ENCODE measurements at places on chromosomes 6 and 20. TPM values are rescaled to one million over a fixed set of nuclear protein-coding genes. Genes with fewer than 3 reads are reported as not detected.

The SOX18 gene
- total RNA-seq, result 43.2 TPM

DNA sequence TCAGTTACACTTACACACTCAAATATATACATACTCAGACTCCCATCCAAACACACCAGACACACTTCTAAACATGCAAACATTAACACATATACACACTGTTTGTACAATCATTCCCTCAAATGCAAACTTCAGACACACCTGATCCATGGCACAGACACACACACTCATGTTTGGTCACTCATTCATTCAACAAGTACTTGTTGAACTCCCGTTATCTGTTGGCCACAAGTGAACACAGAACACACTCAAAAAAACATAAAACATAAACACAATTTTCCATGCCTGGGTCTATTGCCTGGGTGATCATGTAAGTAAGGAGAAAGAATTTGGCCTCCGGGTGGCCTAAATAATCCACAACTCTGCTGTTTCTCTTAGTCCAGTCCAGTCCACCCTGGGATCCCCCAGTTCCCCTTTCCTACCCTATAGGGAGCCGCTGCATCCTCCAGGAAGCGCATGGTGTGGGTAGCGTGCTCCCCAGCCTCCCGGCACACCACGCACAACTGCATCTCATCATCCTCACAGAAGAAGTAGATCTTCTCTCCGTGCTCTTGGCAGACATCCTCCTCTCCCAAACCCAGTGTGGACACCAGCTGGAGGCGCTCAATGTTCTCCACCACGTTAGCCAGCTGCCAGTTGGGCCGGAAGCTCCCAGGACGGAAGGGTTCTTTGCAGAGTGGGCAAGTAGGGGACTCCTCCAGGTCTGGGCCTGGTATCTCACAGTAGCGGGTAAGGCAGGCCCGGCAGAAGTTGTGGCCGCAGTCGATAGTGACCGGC, 815 bp downstream of the TRIM10 start:
- DNase-seq, result no peak

The CLIC5 gene
- total RNA-seq, result 9.2 TPM

- no peak for DNase-seq
Observed at GRCh38 chr20:1652960-1653359, 4.6 kb downstream of the SIRPG start.

GRCh38 chr6:11473008-11473740, 64.4 kb upstream of the TMEM170B start:
- DNase-seq, result no peak

The MYBL2 gene
- total RNA-seq, result 0.84 TPM

- DNase-seq, result no peak
Observed at GRCh38 chr6:30481211-30481964, 7.9 kb upstream of the HLA-E start.

DNA sequence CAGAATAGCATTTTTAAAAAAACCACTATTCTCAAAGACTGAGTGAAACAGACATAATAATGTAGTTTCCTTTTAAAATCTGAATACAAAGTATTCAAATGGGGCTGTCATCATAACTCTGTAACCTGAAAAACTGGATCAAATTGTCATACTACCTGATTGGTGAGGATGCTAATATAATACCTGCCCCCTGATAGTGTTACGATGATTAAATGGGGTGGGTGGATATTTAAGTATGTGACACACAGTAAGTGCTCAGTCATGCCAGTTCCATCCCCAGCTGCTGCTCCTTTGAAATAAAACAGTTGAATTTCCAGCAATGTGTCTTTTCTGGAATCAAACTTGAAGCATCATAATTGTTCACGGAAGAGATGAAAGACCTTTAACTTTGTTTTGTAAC, 8.9 kb downstream of the HTR1B start:
- no peak for DNase-seq

- DNase-seq, result peak; percentile 94
Observed at GRCh38 chr20:32155017-32155981, 45.8 kb downstream of the TM9SF4 start.

- no peak for DNase-seq
Observed at GRCh38 chr6:20095436-20095835, 116.8 kb downstream of the MBOAT1 start.

The ARMH2 gene
- total RNA-seq, result not detected

GRCh38 chr6:98047164-98047563, 764.1 kb upstream of the MMS22L start:
- no peak for DNase-seq

- no peak for DNase-seq
Observed at GRCh38 chr20:21500599-21500998, 13.3 kb downstream of the NKX2-2 start.

DNA sequence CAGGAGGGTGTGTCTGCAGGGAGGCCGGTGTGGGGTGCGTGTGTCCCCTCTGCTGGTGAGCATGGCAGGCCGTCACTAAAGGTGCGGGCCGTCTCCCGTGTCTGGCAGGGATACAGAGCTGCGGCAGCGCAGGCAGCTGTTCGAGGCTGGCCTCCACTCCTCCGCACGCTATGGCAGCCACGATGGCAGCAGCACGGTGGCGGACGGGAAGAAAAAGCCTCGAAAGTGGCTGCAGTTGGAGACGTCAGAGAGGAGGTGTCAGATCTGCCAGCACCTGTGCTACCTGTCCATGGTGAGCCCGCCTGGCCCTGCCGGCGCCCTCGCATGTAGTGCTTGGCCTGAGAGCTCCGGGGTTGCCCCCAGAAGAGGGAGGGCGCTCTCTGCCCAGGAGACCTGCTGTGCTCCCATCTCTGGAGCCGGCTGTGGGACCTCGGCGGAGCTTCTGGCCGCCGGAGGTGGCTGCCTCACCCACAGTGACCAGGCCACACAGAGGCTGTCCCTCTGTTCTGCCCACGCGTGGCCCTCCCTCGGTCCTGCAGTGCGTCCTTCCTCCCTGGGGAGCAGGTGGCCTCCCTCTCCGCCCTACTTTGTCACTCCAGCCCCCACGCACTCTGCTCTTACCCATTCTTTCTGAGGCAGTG, 149.6 kb downstream of the DTNBP1 start:
- DNase-seq, result no peak

DNA sequence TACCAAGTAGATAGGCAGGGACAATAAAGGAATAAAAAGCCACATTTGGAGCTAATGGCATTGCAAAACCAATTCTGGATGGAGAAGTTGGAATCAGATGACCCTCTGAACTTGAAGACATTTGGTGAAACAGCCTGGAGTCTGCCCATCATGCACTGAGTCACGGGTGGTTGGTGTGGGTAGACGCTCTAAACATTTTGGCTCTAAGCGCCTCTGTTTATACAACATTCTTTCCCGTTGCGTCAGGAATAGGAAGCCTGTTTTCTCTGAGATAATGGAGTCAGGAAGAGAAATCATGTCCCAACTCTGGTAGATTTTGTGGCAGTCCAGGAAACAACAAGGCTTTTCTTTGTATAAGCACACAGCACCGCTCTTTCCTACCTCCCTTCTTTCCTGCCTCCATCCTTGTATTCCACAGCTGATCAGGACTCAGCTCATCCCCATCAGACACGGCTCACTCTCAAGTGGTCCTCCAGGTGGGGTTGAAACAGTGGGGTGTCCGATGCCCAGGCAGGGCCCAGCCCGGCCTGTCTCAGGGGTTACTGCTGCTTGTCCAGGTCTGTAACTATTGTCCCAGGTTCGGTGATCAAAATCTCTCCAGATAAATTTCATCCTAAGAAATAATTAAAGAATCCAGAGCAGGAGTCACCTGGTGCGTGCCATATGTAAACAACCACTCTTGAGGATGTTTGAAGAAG, 12.1 kb upstream of the RAMACL start:
- DNase-seq, result no peak

DNA sequence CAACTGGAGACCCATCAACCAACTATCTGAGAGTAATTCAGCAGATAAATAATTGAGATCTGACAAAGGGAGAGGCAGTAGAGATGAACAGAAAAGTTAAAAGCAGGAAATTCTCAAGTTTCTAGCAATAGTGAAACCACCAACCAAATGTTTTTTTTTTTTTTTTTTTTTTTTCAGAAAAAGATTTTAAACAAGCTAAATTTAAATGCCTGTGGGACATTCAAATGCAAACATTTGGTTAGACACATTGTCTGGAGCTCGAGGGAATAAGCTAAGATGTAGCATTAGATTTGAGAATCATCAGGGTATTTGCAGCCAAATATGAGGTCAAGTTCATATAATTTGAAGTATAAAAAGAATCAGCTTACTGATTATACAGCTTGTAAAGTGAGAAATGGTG, 16.4 kb downstream of the RANBP9 start:
- no peak for DNase-seq

- no peak for DNase-seq
Observed at GRCh38 chr20:63330940-63331339, 30.2 kb downstream of the CHRNA4 start.

DNA sequence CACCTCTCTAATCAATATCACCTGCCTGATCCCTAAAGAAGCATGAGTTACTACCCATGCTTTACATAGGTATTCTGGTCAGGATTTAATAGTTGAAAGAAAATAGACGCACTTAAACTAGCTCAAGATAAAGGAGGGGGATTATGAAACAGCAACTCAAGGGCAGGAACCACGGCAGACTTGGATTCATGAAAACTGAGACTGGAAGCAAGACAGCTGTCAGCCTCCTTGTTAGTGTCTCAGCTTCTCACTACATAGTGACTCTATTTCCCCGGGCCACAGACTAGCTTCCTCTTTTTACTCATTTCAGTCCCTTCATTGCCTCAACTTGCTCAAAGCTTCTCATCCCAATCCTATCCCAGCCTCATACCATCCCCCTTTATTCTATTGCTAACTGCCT, 4.3 kb upstream of the SH3BGRL2 start:
- no peak for DNase-seq

GRCh38 chr6:106674541-106675229, 45.3 kb downstream of the QRSL1 start:
- no peak for DNase-seq

The RRP36 gene
- 41.1 TPM for total RNA-seq

Data from aorta (tissue), 5 donors.